Activated T-cell treated with anti-CD3 and anti-CD28 coated beads for 4 hours (primary cell): ENCODE measurements at places on chromosomes 16 and 17.

GRCh38 chr16:50742576-50743200 is 802 bp downstream of the CYLD start:
- DNase-seq, result peak; percentile 28

DNA sequence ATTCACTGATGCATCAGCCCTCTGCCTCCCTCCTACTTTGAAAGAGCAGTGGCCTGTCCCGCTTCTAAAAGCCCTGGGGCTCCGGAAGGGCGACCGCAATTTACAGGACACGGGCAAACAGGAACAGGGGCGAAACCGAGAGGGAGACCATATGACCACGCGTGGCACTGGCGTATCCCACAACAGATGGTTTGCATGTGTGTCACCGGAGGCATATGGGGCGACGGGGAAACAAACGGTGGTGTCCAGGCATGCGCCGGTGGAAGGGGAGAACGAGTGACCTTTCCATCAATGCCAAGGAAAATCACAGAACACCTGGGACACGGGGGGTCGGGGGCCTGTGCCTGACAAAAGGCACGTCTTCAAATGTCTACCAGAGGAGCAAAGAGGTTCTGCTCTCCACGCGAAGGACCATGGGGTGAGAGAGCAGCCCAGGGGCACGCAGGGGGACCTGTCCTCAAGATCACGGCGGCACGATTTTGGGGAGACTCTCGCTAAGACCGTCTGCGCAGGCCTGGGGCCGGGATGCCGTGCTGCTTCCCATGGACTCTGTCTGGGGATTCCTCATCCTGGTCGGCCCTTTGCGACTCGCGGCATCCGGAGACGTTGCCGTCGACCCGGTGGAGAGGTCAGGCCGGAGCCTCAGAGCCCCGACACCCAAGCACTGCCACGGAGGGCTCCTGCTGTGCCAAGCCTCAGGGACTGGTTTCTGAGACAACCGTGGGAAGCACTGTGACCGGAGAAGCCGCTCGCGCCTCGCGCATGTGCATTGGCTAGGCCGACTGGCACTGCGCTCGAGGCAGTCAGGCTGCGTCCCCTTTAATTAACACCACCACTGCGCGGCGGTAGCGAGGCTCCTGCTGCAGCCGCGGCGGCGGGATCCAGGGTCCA is 12.8 kb upstream of the KCNJ18 start:
- DNase-seq, result no peak

- DNase-seq, result no peak
Observed at GRCh38 chr16:65222536-65222935, 100.7 kb upstream of the CDH11 start.

GRCh38 chr16:80045861-80046260 is 445.3 kb upstream of the MAF start:
- no peak for DNase-seq

- DNase-seq, result no peak
Observed at GRCh38 chr17:33335491-33336173, 42.5 kb upstream of the ASIC2 start.

DNA sequence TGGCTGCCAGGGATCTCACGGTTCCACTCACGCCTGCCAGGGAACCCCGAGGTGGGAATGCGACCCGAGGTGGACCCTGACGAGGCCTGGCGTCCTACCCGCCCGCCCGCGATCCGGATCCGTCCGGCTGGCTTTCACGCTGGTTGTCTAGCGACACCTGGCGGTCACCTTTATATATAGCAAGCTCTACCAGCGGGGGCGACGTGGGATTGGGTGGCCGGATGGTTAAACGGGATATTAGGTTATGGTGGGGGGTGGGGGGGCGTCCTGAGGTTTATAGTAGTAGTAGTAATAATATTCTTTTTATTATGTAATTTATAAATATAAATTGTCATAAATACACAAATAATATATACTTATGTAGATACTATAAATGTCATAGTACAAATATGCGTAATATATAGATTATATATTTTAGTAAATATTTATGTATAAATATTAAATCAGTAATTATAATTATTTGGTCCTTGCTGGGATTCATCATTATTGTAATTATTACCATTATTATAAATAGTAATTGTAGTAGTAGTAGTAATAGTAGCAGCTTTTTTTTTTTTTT is 136.9 kb downstream of the KCNJ12 start:
- peak; percentile 74 for DNase-seq

DNA sequence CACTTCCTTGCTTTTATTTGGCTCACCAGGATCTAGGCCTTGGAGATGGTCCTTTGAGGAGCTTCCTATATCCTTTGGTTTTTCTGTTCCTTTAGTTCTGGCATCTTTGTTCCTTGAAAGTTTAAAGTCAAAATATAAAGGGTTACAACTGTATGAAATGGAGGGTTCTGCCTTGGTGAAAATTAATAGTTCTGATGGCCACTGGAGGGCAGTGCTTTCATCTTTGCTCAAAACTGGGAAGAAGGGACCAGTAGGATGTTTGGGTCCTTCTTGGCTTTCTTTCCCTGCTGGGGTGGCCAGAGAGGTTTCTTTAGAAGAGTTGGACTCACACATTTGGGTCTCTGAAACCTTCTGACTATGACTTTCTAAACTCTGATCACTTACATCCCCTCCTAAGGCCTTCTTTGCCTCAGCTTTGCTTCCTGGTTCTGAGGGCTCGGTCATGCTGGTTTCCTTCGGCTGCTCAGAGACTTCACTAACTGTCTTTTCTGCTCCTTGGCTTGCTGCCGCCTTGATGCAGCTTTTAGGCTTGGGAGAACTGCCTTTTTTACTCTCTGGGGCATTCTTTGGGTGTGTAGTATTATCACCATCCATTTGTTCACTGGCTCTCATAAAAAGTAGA is 10.9 kb upstream of the ITGA2B start:
- DNase-seq, result no peak

- peak; percentile 55 for DNase-seq
Observed at GRCh38 chr16:66516808-66517585, 32.9 kb downstream of the TK2 start.

DNA sequence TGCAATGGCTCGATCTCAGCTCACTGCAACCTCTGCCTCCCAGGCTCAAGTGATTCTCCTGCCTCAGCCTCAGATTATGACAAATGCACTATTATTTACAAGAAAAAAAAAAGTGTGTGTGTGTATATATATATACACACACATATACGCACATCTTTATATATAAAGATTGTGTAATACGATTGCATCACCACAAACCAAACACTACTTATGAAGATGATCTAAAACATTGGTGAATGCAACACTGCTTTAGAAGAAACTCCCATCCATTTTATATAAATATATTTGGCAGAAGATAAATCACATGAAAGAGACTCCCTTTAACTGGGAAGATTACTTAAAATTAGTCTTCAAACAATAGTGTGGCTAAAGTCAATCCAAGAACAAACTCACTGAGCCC is 96.7 kb downstream of the SYCE1L start:
- DNase-seq, result no peak

DNA sequence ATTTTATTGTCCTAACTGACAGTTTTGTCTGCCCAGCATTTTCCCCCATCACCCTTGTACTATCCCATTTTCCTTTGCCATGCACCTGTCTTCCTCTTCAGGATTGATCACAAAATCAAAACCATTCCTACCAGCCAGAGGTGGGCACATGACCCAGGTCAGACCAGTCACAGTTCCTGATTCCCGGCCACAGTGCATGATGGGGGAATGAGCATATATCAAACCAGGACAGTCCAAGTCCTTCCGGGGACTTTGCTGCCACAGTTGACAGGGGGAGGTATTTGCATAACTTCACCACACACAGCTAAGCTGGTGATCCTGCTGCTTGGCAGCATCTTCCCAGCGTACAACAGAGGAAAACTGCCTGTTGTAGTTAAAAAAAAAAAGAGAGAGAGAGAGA is 493.9 kb downstream of the WWOX start:
- DNase-seq, result no peak

DNA sequence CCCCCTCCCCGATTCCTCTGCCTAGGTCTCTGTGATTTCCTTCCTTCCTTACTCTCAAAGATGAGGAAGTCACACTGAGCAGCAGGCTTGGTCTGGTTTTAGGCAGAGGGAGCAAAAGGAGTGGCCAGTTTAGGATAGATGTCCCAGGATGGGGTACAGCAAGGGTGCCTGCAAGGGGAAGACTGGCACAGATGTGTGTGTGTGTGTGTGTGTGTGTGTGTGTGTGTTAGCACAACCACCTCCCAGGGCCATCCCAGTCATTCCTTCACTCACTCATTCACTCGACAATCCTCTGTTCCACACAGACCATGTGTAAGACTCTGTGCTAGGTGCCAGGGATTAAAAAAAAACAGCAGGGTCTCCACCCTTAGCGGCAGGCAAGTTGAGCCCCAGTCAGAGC is 35.9 kb downstream of the TMEM132E start:
- DNase-seq, result no peak

- no peak for DNase-seq
Observed at GRCh38 chr16:86836503-86837129, 258.3 kb downstream of the FOXL1 start.

DNA sequence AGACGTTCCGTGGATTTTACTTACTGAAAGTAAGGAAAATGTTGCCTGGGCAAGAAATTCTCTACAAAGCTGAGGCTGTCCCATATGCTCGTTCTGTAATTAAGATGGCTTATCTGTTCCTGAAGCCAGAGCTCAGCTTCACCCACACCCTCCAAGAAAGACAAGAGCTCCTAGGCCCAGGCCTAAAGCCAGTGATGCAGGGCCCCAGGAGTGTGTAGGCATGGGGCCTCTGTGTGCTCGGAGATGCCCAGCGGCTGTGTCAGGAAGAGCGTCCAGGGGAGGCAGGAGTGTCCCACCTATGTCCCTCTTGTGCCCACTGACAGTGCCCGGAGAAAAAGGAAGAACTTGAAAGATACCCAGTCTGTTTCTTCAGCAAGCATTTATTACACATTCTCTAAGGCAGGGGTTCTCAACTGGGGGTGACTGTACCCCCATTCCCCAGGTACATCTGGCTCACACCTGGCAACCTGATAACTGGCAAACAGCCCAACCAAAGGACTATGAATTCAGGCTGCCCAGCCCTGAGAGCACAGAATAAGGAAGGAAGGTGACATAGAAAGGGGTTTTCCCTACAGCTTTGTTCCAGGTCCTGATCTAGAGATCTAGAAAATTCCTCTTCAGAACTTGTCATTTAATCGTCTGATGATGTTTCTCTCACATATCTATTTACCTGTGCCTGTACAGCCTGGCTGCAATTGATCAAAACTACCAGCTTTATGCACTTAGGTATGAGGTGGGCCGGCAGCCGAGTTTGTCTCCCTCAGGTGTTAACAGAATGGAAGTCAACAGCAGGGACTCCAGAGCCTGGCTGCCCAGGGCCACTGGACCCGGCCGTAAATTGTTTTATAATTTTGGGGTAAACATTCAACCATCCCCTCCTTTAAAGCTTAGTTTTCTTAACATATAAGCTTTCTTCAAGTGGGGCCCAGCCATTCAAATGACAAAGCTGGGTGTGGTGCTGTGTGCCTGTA is 12.0 kb downstream of the SNN start:
- no peak for DNase-seq

- no peak for DNase-seq
Observed at GRCh38 chr17:9209781-9210370, 188.6 kb downstream of the NTN1 start.
